Sciatic nerve (tissue), 2 donors: ENCODE measurements at places on chromosomes 5 and 9. TPM values are rescaled to one million over a fixed set of nuclear protein-coding genes. Genes with fewer than 3 reads are reported as not detected.

GRCh38 chr5:152151940-152152339 lies 227.3 kb upstream of the GLRA1 start:
- no peak for DNase-seq

- DNase-seq: no peak
Observed at GRCh38 chr5:77277759-77278158, 67.3 kb downstream of the PDE8B start.

- DNase-seq: no peak
Observed at GRCh38 chr5:130282049-130282448, 377.8 kb downstream of the CHSY3 start.

DNA sequence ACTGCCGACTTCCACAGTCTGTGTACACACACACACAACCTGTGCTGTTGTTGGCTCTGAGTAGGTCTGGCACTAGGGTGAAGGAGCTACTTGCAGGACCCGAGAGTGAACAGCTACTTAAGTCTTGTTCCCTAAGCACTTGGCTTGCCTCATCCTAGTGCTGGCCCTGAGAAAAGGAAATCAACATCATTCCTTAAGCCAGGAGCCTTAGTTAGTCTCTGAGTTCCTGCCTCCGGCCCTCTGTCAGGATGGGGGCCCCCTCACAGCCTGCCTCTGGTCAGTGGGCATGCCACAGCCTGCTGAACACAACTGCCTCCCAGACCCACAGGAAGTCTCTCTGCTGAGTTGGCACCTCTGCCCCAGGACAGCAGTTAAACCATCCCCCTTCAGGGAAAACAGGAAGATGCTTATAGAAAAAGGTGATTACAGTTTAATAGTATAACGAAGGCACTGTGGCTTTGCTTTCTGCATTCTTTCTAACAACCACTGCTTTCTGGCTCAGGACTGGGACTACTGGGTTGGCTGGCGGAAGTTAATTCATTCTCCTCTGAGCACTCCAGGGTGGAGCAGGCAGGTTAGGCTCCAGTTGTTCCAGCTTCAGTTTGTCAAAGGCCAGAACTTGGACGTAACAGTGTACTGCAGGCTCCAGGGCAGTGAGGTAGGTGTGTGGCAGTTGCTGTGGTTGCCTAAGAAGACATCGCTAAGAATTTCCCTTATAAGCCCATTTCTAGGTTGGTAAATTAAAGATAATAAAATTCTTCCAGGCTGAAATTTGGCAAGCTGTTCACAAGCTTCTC lies 2.8 kb downstream of the MAMDC2 start:
- DNase-seq: peak; percentile 56

- peak; percentile 72 for DNase-seq
Observed at GRCh38 chr5:18465833-18466681, 831.8 kb downstream of the TAF11L14 start.

DNA sequence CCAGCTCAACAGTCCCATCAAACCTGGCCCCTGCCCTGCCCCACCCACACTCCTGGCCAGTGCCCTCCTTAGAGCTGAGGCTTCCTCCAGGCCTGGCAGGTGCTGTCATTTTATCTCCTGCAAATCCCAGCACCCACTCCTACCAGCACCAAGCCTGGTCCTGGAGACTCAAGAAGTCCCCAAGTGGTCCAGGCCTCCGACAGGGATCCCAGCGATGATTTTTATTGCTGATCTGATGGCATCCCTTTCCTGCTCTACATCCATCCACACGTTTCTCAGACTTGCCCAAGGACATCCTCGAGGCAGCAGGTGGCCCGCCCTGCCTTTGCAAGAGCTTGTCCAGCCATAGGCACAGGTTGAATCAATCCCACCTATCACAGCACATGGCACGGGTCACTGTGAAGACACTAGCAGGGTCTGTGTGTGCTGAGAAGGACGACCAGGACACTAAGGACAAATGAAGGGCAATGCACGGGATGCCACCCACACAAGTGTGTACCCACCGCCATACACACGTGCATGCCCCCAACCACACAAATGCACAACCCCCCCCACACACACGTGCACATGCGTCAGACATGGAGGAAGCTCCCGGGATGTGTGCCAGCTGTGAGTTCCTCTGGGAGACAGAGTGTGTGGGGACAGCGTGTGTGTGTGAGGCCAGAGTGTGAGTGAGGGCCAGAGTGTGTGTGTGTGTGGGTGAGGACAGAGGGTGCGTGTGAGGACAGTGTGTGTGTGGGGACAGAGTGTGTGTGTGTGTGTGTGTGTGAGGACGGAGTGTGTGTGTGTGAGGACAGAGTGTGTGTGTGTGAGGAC lies 62.4 kb upstream of the UBAC1 start:
- peak; percentile 80 for DNase-seq

DNA sequence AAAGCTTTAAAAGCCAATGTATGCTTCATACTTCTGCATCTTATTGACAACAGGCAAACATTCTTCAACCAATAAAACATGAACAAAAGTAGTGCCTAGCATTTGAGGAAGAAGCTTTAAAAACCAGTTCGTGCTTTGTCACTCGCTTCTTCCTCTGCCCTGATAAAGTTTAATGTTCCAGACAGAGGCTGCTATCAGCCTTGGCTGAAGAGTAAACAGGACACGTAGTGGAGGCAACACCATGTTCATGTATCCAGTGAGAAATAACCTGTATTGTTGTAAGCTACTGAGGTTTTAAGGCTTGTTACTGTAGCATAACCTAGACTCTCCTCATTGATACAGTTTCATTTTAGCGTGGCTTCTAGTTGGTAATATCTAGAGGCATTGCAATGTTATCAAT lies 3.2 kb upstream of the FUBP3 start:
- DNase-seq: no peak

GRCh38 chr5:169114466-169115065 lies 186.4 kb downstream of the SLIT3 start:
- DNase-seq: no peak

PFN3 gene
- total RNA-seq: not detected

PDE6A gene
- not detected for total RNA-seq

MARCOL gene
- not detected for total RNA-seq

SLC6A7 gene
- not detected for total RNA-seq

GRXCR2 gene
- total RNA-seq: not detected
